ENCODE measurements at places on chromosomes 13 and 19.

GRCh38 chr13:47475441-47475948, 525.6 kb downstream of the SUCLA2 start:
- DNase-seq, result no peak

- DNase-seq, result no peak
Measured at GRCh38 chr19:39098365-39099269, 14.4 kb downstream of the ACP7 start.

DNA sequence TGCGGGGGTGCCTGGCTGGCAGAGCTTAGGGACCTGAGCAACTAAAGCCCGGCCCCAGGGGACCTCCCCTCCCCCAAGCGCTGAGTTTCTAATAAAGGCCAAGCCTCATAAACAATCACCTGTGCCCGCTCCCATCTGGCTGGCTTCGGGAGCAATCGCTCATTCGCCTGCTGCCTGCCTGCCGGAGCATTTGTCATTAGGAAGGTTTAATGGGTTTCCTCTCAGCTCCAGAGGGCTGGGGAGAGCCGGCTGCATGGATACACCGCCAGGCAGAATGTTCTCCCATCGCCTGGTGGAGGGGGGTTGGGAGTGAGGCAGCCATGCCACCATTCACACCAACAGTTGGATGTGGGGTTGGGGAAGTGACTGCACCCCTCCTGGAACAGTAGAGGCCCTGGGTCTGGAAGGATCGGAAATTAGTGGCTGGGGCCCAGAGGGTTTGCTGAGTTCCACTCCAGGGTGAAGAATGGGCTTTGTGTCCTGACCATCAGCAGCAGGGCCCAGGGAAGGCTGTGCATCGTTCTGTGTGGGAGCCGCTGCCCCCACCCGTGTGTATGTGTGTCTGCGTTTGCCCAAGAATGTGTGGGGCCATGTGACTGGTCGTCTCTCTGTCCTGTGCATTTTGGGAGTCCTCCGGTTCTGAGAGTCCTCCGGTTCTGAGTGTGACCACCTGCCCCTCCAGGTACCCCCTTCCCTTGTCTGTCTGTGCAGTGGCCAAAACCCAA, 15.3 kb downstream of the PIN1 start:
- DNase-seq, result no peak

DNA sequence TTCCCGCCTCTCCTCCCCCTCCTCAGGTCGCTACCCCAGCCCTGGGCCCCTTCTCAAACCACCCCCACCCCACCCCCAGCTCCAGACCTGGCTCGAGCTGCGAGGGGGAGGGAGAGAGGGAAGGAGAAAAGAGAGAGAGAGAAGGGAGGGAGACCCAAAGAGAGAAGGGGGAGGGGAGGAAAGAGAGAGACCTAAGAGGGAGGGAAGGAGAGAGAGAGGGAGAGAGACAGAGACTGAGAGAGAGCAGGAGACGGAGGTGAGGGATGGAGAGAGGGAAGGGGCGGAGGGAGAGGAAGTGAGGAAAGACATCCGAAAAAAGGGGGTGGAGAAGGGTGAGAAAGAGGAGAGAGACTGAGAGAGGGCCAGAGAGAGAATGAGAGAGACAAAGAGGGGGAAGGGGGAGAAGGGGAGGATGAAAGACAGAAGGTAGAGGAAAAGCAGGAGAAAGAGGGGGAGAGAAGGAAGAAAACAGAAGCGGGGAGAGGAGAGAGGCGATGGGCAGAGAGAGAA, 2.0 kb upstream of the SPACA6 start:
- no peak for DNase-seq

GRCh38 chr13:59674616-59675015, 489.1 kb downstream of the DIAPH3 start:
- DNase-seq, result no peak

DNA sequence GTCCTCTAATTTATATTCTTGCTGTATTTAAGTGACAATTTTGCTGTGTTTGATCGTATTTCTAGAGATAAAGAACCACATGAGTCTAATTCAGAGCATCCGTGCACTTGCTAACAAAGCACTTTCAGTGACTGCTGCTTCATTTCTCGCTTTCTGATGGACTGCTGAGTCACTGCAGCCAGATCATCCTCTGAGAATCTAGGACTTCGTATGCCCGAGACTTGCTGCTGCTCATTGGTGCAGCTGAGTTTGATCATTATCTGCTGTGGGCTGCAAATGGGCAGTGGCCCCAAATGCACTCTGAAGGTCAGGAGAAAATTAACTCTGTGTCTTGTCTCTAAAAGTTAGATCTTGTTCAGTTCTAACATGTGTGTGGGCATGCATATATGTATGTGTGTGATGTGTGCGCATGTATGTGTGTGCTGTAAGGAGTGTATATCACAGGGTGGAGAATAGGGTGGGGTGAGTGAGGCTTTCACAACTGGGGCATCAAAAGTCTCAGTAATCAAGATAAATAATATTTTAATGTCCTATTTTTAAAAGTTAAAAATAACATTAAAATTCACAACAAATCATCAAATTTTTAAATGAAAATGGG, 342.6 kb downstream of the MTUS2 start:
- no peak for DNase-seq

DNA sequence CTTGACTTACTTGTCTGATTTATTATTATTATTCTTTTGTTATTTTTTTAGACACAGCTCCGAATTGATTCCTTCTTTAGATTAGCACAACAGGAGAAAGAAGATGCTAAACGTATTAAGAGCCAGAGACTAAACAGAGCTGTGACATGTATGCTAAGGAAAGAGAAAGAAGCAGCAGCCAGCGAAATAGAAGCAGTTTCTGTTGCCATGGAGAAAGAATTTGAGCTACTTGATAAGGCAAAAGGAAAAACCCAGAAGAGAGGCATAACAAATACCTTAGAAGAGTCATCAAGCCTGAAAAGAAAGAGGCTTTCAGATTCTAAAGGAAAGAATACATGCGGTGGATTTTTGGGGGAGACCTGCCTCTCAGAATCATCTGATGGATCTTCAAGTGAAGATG, 29.4 kb downstream of the ERCC5 start:
- no peak for DNase-seq

- DNase-seq, result no peak
Measured at GRCh38 chr13:44104197-44104490, 224.4 kb downstream of the LACC1 start.

DNA sequence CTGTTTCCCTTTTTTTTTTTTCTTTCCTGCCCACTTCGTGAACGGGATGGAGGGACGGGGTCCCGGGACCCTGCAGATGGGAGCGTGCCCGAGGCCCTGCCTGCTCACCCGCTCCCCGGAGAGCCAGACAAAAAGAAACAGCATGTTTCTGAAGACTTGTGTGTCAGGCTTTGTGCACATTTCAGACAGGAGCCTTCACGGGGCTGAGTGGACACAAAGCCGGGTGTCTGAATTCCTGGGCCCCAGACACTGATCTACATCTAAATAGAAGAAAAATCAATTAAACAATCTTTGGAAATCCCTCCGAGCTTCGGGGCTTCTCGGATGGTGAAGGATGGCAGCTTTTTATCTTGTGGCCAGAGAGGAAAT, 4.2 kb downstream of the PGPEP1 start:
- DNase-seq, result no peak

DNA sequence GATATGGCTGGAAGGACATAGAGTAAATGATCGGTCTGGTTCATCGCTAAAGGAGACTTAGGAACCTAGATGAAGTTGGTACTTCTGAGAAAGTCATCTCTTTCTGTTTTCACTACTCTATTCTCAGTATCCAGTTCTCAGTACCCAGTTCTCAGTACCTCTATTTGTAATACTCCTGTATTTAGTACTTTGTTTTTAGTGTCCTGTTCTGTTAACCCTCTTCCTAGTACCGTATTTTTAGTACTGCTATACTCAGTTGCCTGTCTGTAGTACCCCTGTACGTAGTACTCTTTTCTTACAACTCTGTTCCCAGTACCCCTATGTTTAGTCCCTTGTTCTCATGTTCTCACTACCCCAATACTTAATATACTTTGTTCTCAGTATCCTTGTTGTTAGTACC, 1.2 kb downstream of the RFXAP start:
- DNase-seq, result no peak

DNA sequence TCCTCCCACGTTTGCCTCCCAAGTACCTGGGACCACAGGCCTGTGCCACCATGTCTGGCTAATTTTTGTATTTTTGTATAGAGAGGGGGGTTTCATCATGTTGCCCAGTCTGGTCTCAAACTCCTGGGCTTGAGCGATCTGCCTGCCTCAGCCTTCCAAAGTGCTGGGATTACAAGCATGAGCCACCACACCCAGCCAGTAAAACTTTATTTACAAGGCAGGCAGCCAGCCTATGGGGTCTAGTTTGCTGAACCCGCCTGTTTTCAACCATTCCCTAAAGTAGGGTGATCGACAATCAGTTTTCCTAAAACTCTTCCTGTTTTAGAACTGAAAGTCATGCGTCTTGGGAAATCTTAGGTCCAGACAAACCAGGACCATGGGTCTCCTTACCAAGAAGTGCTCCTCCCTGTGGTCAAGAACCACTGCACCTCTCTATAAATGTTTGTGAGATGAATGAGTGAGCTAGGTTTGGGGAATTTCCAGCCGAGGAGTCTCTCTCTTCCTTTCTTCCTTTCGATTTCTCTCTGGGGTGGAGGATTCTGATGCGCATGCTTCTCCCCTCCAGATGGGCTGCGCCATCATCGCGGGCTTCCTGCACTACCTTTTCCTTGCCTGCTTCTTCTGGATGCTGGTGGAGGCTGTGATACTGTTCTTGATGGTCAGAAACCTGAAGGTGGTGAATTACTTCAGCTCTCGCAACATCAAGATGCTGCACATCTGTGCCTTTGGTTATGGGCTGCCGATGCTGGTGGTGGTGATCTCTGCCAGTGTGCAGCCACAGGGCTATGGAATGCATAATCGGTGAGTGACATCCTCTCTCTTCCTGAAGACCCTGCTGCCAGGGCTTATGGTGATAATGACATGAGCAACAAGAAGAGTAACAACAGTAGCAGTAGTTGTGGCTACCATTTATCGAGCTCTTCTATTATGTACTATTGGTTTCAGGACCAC, 38.7 kb downstream of the ADGRE1 start:
- peak; percentile 4 for DNase-seq

- DNase-seq, result no peak
Measured at GRCh38 chr13:104318121-104318520, 1251.9 kb upstream of the SLC10A2 start.

DNA sequence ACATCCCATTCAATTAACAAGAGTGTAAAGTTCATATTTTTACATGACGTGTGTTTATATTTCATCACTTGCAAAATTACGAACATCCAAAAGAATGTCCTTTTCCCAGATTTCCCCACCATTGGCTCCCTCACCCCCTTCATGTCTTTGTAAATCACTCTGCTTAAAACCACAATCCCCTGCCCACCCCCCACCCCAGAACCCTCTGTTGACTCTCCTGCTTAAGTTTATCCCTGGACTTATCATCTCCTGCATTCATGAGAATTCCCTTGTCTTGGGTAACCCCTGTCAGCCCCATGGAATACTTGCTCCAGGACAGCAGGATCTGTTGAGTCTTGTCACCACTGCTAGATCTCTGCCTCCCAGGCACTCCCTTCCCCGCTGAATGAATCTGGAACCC, 109.9 kb downstream of the COL4A1 start:
- DNase-seq, result no peak

DNA sequence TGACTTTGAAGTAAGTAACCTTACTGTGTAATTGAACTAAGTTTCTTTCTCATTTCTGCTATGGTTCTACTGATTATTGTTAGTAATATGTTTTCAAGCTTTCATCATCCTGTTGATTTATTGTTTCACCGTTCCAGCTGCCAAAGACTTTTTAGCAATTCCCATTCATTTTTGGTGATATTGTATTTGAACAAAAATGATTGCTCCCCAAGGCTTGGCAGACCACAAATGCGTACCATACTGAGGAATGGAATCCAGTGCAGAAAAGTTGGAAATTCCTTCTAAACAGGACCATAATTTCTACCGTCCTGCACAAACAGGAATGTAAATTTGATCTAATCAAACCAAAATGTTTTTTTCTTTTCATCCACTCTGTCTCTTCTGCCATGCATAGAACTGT, 10.7 kb downstream of the EPSTI1 start:
- no peak for DNase-seq

- no peak for DNase-seq
Measured at GRCh38 chr19:30350692-30351663, 21.2 kb upstream of the ZNF536 start.

GRCh38 chr13:108342369-108343289, 73.1 kb downstream of the TNFSF13B start:
- DNase-seq, result no peak

GRCh38 chr19:35608251-35608650, 4.3 kb upstream of the HAUS5 start:
- no peak for DNase-seq

DNA sequence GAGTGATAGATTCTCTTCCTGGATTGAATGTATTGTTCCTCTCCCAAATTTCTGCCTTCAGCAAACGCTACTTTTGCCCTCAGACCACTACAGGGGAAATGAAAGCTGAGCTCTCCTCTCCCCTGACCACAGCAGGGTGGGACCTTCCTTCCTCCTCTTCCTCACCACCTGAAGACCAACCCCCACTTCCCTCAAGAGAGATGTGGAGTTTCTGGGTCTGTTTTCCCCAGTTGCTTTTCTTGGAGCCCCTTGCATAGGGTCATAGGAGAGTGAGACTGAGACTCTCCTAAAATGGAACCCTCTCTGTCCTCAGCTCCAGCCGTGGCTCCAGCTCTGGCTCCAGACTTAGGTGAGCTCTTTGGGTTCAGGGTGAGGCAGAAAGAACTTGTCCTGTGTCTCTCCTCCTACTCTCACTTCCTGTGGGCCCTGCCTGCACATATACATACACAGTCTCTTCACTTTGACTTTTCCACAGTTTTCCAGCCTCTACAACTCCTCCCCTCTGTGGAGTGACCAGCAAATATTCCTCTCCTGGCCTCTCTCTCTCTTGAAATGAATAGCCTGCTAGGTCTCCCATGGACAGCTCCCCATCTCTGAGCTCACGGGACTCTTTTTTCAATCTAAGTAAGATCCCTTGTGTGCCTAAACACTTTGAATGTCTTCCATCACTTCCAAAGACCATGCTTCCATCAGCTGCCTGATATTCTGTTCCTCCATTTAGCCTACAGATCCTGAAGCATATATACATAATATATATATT, 19.2 kb upstream of the ZNF175 start:
- no peak for DNase-seq

GRCh38 chr13:84358601-84359000, 476.3 kb upstream of the SLITRK1 start:
- DNase-seq, result no peak

DNA sequence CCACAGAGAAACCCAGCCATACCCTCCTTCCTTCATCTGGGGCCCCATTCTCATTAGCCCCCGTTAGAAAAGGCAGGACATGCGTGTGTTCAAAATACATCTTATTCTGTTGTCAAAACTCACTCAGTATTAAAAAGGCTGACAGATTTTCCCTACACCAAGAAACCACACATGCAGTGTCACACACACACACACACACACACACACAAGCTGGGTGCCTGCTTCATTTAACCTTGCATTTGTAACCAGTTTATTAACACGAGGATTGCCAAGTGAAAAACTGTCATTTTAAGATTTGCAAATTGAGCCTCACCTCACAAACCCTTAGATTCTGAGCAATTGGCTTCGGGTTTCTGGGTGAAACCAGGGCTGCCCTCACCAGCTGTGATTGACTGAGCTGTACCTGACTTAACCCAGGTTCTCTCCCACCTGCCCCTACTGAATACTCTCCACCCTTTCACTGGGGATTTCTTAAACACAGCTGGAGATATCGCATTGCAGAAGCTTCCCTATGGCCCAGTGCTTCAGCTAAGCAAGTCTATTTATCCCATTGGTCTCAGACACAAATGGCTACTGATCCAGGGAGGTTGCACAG, 172.7 kb upstream of the ZNF507 start:
- DNase-seq, result no peak

Measured in stimulated activated CD4-positive, alpha-beta T cell treated with anti-CD3 and anti-CD28 coated beads, Interleukin-12 subunit alpha, Interleukin-12 subunit beta, amount 100 ng/mL, for 48 hours (primary cell).